ENCODE measurements at places on chromosomes 2 and 18.

GRCh38 chr18:68409576-68409975, 305.3 kb downstream of the TMX3 start:
- DNase-seq: no peak

GRCh38 chr18:34901299-34901698, 139.9 kb upstream of the MAPRE2 start:
- no peak for DNase-seq

GRCh38 chr2:184849516-184849915, 251.2 kb downstream of the ZNF804A start:
- DNase-seq: no peak

GRCh38 chr18:52510139-52510538, 170.1 kb downstream of the DCC start:
- no peak for DNase-seq

- DNase-seq: no peak
Observed at GRCh38 chr2:189657867-189658266, 3.4 kb upstream of the ASNSD1 start.

DNA sequence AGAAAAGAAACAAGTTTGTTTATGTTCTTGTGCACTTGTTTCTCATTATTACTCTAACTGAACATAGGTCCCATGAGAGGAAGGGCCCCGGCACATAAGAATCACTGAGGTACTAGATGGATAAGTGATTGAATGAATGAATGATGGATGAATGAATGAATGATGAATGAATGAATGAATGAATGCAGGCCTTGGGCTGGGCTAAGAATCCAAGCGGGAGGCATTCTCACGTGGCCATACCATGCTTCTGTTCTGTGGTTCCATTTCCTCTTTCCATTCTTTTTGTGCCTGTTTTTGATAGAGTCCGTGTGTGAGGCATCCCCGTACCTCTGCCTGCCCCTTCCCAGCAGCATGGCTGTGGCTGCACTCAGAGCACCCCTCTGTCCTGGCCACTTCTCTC, 94.8 kb downstream of the SH3BP4 start:
- no peak for DNase-seq

GRCh38 chr2:1476617-1477195, 63.4 kb downstream of the TPO start:
- no peak for DNase-seq

DNA sequence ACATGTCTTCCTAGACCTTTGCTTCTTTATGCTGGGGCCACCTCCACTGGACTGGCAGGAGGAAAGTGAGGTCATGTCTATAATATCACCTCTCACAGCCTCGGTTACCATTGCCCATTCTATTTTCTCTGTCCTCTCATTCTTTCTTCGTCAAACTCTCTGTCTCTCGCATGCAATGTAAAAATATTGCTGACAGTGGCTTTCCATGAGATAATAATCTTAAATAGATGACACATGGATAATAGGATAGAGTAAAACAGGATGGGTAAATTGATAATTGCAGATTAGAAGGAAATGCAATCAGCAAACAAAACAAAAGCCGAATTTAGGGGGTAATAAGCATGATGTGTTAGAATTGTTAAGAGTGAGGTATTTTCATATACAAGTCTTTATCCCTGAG, 215.7 kb upstream of the PARD3B start:
- DNase-seq: no peak

All from DMS153 (cell line).